ENCODE measurements at places on chromosomes 7 and 10. TPM values are rescaled to one million over a fixed set of nuclear protein-coding genes. Genes with fewer than 3 reads are reported as not detected.

Gene VIPR2
- not detected for total RNA-seq

Gene WNT2
- total RNA-seq = not detected

Gene LIPJ
- not detected for total RNA-seq

Gene RTKN2
- total RNA-seq = 5.4 TPM

Gene IL15RA
- 0.19 TPM for total RNA-seq

Gene CDC14C
- total RNA-seq = not detected

Gene CYP26C1
- 0.10 TPM for total RNA-seq
